ENCODE measurements at places on chromosomes 2 and 18.

DNA sequence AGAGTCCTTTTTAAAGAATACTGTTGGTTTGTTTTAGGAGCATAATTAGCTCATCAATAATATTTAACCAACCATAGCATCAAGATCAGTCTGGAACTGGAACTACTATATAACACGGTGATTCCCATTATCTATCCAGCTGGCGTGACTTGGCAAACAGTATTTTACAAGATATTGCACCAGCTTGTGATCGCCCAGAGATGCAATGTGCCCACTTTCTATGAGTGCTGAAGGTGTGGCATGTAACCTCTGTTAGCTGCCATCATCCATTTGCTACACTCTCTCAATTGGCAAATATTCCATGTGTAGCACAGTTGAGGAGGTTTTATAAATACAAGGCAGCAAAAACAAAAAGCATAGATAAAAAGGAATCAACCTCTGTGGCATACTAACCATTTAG is 64.9 kb downstream of the FIGN start:
- peak; percentile 3 for DNase-seq

GRCh38 chr2:121316986-121317385 is 32.0 kb upstream of the TFCP2L1 start:
- DNase-seq: no peak

- DNase-seq: no peak
These were observed 12.7 kb downstream of the ICOS start for GRCh38 chr2:203949228-203949627.

DNA sequence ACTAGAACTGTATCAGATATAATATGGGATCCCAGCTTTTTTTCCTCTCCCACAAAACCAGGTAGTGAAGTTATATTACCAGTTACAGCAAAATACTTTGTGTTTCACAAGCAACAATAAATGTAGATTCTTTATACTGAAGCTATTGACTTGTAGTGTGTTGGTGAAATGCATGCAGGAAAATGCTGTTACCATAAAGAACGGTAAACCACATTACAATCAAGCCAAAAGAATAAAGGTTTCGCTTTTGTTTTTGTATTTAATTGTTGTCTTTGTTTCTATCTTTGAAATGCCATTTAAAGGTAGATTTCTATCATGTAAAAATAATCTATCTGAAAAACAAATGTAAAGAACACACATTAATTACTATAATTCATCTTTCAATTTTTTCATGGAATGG is 77.7 kb upstream of the CSRNP3 start:
- DNase-seq: no peak

Data from NCI-H1092 (cell line).